Upper lobe of left lung (tissue), 6 donors: ENCODE measurements at places on chromosomes 1 and 21. TPM values are rescaled to one million over a fixed set of nuclear protein-coding genes. Genes with fewer than 3 reads are reported as not detected.

RAD54L gene
- total RNA-seq: 1.1 TPM

RBM11 gene
- 1.2 TPM for total RNA-seq

OR2T11 gene
- total RNA-seq: not detected

ARMH1 gene
- total RNA-seq: 29.3 TPM

HNRNPCL1 gene
- total RNA-seq: not detected

PRRX1 gene
- total RNA-seq: 16.6 TPM

LCE1C gene
- not detected for total RNA-seq

KCNA3 gene
- total RNA-seq: 15.8 TPM

CSMD2 gene
- total RNA-seq: 0.39 TPM

PRAMEF25 gene
- not detected for total RNA-seq

CITED4 gene
- 24.0 TPM for total RNA-seq

LENEP gene
- 0.57 TPM for total RNA-seq

KRTAP19-3 gene
- total RNA-seq: not detected

LCE1D gene
- not detected for total RNA-seq
